ENCODE measurements at places on chromosomes 6 and 20.

GRCh38 chr6:152636021-152636608, 1.0 kb downstream of the SYNE1 start:
- DNase-seq, result no peak

DNA sequence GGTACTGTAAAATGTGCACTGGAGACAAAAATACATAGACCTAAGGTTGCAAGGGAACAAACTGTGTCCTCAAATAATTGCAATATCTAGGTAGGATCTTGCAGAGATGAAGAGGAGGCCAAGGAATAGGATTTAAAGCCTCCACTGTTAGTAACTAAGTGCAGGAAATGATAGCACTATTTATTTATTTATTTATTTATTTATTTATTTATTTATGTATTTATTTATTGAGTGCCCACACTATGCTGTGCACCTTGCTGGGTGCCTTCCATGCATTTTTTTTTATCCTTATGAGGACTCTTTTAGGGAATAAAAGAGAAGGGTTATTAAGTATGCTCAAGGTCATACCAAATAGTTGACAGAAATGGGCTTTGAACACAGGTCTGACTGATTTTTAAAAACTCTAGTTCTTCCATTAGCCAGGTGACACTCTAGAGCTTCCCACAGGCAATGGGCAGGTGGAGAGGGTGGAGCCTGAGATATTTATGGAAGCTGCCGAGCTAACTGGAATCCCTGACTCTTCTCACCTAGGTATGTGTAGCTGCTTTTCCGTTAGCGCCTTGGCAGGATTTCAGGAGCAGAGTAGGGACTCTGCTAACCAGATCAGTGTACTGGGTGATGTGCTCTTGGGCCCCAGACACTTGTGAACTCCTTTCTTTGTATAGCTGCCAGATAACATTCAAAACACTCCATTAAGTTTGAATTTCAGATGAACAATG, 12.8 kb upstream of the NUP153 start:
- DNase-seq, result no peak

- no peak for DNase-seq
Measured at GRCh38 chr20:60354024-60354580, 395.9 kb downstream of the CDH26 start.

- no peak for DNase-seq
Measured at GRCh38 chr20:11375335-11375734, 542.4 kb upstream of the BTBD3 start.
